GM12878 (cell line): ENCODE measurements at places on chromosomes 13 and 19. TPM values are rescaled to one million over a fixed set of nuclear protein-coding genes. Genes with fewer than 3 reads are reported as not detected.

The MAMSTR gene
- 0.39 and 0.48 TPM in 2 replicates for polyA plus RNA-seq

DNA sequence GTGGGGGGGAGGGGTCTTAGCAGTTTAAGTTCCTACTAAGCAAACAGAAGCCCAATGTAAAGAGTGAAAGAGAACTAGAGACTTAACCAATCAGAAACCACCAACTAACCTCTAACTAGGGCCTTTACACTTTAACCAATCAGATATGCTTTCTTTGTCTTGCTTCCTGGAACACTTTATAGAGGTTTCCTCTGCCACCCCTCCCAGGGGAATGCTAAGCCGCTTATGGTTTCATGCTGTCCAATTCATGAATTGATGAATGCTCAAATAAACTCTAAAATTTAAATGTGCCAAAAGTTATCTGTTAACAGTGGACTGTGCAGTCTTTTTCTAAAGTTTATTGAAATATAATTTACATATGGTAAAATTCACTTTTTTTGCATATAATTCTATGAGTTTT is 33.9 kb upstream of the LATS2 start:
- no peaks in the 10 kb centered on the region for H3K4me1 ChIP-seq
- H3K27ac ChIP-seq = no peak overlapping the region
- H3K36me3 ChIP-seq = no peaks in the 10 kb centered on the region
- H3K27me3 ChIP-seq = no peaks in the 10 kb centered on the region

GRCh38 chr13:44756276-44756810 is 180.2 kb upstream of the TSC22D1 start:
- H3K27me3 ChIP-seq = no peaks in the 10 kb centered on the region
- no peaks in the 10 kb centered on the region for H3K4me1 ChIP-seq
- no peak for DNase-seq
- no peak overlapping the region for H3K27ac ChIP-seq
- no peaks in the 10 kb centered on the region for H3K36me3 ChIP-seq

- H3K27ac ChIP-seq = no peak overlapping the region
- no peak overlapping the region for H3K4me3 ChIP-seq
- no peaks in the 10 kb centered on the region for H3K36me3 ChIP-seq
These were observed 342.5 kb downstream of the SPRY2 start for GRCh38 chr13:79998381-79998880.

The PRSS57 gene
- polyA plus RNA-seq = not detected in 2 replicates

The C13orf42 gene
- polyA plus RNA-seq = not detected in 2 replicates
